ENCODE measurements at places on chromosomes 13 and 19.

- no peak for DNase-seq
These were observed 47.9 kb upstream of the MYCBP2 start for GRCh38 chr13:77374786-77375185.

- no peak for DNase-seq
These were observed 117.5 kb downstream of the ATP8A2 start for GRCh38 chr13:25489238-25489637.

- DNase-seq = no peak
These were observed 594.6 kb downstream of the PCDH9 start for GRCh38 chr13:66635526-66635925.

GRCh38 chr19:18802354-18802753 lies 11.2 kb upstream of the COMP start:
- DNase-seq = no peak

DNA sequence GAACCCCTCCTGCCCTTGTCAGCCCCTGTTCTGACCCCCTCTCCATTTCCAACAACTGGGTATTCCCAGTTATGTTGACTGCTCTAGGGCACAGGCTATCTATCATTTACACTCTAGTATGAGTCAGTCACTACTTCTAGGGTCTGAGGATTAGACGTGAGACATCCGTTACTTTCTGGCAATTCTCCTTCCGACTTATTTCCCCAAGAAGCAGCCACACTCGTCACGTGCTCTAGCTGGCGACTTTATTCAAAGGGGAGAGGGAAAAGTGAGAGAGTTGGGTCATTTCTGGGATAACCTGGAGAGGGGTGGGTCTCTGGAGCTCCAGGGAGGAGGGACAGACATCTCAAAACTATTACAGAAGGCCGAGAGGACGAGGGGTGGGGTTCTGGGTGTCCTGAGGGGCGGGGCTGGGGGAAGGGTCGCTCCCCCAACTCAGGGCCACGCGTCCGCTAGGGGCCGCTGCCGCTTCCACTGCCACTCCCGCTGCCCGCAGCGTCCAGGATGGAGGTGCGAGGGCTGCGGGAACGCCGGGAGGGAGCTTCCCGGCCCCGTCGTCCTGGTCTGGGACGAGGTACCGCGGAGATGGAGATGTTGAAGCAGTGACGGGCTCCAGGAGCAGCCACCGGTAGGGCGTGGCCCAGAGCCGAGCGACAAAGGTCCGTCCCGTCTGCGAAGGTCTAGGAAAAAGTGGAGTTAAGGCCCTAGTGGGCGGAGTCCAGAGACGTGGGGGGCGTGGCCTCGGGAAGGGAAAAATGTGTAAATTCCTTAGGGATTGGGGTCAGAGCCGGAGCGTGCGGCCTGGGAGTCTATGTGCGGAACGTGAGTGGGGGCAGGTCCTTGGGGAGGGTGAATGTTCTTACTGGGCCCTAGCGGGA lies 8.9 kb downstream of the RTBDN start:
- DNase-seq = no peak

- no peak for DNase-seq
These were observed 62.0 kb downstream of the SLC15A1 start for GRCh38 chr13:98690348-98691022.

GRCh38 chr13:27005556-27005955 lies 166.1 kb downstream of the USP12 start:
- peak; percentile 41 for DNase-seq
